ENCODE measurements at places on chromosomes 7 and 10.
A peak's percentile ranks its signal among the peaks of the same experiment; 100 is the strongest.

DNA sequence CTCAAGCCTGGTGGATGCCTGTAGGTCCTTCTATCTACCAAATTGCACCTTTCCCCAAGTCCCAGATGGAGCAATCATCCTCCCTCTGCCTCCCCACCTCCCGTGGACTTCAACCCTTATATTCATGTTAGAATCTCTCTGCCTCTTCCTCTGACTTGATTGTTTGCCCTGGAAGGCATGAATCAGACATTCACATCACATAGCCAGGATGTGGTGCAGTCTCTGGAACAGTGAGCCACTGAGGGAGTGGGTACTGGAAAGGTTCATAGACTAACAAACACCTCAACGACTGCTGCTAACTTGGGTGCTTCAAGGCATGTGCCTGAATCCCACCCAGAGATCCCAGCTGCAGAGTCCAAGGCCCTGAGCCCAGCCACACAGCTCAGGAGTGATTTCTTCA, 494.0 kb downstream of the TNS3 start:
- no peak for DNase-seq

- no peak for DNase-seq
These were observed 67.6 kb downstream of the TMEM130 start for GRCh38 chr7:98802088-98802780.

- peak; percentile 29 for DNase-seq
These were observed 248.9 kb downstream of the COBL start for GRCh38 chr7:51067757-51068156.

DNA sequence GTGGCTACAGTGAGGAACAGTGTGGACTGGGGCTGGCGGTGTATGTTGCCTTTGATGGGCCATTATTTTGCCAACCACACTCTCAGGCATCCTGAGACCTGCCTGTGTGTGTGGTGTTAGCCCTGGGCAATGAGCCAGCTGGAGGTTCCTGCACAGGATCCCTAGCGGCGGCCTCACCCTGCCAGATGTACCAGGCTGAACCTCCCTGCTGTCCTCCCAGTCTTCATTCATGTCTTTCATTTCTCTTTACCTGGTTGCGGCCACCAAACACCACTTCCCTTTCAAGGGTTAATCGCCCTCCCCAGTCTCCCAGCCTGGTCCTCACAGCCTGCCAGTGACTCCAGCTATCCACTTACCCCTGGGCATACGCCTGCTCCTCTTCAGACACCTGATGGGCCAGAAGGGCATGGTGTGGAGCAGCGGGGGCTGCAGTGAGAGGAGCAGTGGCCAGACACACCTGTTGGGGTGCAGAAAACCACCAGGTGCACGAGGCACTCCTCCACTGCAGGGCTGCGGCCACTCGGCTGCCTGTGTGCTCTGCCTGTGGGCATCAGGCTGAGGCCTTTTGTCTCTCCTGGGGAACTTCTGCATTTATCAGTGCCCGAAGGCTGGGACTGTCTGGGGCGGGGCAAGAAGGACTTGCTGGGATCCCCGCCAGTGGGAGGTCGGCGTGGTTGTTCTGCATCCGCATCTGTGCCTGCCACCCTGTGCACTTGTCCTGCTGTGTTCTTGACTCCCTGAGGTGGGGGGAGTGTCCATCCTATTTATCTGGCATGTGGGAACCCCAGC, 111.6 kb downstream of the ARHGAP22 start:
- DNase-seq = no peak

DNA sequence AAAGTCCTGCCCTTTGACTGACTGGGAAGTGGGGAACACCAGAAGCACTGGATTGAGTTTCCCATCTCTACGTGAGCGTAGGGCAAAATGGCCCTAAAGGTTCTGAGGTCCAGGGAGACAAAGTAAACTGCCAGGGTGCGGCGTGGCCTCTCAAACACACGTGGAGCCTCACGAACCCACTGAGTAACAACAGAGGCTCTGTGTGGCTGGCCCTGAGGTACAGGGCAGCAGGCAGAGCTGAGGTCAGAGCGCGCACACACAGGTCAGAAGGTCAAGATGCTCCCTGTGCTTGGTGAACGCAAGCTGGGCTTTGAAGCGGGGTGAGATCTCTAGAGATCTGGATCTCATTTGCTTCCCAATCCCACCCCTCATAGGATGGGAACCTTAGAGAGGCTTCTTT, 99.0 kb upstream of the ZMIZ1 start:
- DNase-seq = no peak

DNA sequence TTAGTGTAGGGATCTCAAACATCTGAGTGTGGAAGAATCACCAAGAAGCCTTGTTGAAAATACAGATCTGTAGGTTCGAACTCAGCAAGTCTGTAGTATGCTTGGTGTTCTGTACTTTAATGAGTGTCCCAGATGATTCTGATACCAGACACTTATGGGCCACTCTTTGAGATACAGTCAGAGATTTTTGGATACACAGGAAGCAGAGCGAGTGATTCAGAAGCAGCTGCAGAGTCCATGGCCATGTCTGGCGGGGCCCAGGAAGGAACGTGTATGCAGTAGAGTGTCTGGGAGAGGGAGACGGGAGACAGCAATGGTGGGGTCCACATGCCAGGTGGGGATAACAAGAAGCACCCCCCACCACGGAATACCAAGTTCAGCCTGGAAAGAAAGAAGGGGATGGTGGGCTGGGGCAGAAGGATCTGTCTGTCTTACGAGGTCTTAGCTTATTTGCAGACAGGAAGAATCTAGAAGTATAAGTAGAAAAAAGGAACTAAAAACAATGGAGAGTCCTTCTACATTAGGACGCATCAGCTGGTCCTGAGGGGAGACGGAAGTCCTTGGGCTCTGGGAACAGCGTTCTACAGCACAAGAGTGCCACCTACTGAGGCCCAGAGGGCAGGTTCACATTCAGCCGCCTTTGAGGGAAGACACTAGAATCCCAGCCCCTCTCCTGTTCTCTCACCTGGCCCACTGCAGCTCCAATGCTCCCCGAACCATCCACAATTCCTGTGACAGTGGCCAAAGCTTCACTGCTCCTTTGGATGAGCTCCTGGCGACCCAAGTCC, 55.4 kb downstream of the SLC37A3 start:
- no peak for DNase-seq

DNA sequence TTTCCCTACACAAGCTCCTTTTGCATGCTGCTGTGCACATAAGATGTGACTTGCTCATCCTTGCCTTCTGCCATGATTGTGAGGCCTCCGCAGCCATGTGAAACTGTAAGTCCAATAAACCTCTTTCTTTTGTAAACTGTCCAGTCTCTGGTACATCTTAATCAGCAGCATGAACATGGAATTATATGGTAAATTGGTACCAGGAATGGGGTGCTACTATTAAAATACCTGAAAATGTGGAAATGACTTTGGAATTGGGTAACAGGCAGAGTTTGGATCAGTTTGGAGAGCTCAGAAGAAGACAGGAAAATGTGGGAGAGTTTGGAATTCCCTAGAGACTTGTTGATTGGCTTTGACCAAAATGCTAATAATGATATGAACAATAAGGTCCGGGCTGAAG, 181.8 kb downstream of the GPR158 start:
- DNase-seq = no peak

DNA sequence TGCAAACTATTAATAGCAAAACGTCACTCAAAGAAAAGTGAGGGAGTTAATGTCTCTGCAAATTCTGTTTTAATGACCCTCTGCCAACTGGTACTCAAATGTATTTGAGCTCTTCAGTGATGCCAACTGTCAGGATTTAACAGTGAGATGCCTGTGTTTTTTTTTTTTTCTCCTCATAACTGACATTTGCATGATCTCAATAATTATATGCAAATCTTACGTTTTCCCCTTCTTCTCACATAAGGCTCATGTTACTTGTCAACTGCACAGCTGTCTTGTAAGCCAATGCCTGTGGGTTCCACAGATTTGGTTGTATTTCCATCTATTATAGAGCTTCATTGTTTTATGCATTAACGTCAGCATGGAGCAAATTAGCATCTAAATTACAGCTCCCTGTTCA, 38.2 kb downstream of the PPP1R3A start:
- DNase-seq = no peak

DNA sequence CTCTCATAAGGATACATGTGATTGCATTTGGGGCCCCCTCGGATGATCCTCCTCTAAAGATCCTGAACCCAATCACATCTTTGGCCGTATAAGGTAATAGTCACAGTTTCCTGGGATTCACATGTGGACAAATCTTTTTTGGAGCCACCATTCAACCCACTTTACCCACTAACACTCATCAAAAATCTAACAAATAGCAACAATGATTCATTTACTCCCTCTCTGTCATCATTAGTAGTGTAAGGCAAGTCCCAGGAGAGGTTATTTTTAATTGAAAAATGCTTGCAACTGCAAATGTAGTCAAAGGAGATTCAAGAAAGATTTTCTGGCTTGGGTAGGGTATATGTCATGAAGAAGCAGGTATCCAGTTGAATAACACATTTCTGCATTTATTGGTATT, 9.9 kb upstream of the SMKR1 start:
- no peak for DNase-seq

DNA sequence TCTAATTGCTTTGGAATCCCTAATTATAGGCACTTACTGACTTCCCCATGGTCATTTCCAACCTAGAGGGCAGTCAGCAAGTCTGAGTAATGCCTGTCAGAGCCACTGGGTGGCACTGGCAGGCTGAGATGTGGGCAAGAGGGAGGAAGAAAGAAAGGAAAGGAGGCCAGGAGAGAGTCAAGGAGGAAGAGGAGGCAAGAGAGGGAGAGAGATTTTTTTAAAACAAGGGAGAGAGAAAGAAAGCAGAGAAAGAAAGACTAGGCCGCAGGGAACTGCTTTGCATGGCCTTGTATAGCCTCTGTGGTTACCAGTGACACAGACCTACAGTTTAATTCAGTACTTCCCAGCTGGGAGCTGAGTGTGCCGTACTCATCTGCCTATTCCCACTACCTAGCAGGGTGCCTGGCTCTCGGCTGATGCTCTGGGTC, 210.4 kb upstream of the ADO start:
- peak; percentile 34 for DNase-seq
